ENCODE measurements at places on chromosomes 1 and 21. TPM values are rescaled to one million over a fixed set of nuclear protein-coding genes. Genes with fewer than 3 reads are reported as not detected.

DNA sequence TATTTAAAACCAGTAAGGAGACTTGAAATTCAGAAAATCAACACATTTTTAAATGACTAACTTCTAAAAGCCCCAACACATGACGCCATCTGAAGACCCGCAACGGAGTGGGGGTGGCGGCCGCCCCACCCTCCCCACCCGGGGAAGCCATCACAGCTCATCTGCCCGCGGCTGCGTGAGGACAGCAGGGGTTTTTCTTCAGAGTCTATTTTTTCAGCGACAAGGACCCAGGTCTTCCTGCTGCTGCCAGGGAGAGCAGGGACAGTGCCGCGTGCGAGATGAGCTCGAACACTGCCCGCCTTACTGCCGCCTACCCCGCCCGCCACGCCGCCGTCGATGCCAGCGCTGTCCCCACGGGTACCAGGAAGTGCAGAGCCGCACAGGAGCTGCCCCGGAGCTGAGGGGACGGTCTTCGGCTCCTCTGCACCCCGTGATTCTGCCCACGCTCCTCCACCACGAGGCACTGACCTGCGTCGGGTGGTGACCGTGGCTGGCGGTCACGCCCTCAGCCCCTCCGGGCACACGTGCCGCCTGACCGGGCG, 79.0 kb downstream of the SKI start:
- DNase-seq: no peak

- DNase-seq: no peak
Observed at GRCh38 chr1:224732377-224733026, 116.4 kb downstream of the CNIH3 start.

DNA sequence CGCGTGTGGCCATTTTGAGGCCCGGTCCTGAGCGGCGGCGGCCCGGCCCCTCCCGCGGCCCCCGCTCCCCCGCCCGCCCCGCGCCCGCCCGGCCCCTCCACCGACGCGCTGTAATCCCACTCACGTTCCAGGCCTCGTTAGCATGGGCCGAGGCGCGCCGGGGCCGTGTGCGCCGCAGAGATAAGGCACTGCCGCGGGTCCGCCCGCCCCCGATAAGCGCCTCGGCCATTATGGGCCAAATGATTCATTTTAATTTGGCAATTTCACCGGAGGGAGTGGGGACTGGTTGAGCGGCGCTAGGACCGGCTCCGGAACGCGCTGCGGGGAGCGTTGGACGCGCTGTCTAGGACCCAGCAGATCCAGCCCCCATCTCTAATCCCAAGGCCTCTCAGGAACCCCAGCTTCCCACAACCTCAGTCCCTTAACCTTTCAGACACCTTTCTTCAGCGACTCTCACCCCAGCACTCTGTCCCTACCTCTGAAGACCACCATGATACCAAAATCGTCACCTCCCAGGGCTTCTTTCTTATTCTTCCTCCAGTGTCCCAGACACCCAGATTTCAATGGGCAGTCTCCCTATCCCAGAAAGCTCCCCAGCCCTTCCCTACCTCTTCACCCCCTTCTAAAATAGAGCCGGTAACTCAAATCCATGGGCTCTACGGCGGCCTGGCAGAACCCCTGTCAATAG, at the start of gene TAL1:
TSS of gene TAL1 (minus strand) at position 39 of the 688 bp plus-strand sequence. CDS start 6,337 bp downstream, outside the sequence.
- DNase-seq: no peak

The OR2T29 gene
- total RNA-seq: not detected
